ENCODE measurements at places on chromosomes 13 and 19. TPM values are rescaled to one million over a fixed set of nuclear protein-coding genes. Genes with fewer than 3 reads are reported as not detected.

GRCh38 chr13:47129461-47129860 lies 232.6 kb upstream of the HTR2A start:
- DNase-seq, result no peak

DNA sequence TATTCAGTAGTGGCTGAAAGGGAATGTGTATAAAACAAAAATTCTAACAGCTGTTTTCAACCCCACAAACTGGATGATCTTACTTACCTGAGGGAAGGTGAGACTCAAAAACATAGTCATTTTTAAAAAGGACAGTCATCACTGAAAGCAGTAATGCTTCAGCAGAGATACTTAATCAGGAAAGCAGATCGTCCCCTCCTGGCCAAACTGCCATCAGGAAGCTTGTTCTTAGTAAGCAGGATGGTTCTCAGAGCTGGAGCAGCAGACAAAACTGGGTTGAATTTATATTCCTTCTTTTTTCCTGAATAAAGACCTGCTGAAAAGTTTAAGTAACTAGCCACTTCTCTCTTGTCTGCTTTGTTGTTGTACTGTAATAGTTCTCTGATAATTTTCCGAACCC lies 1156.5 kb downstream of the OLFM4 start:
- DNase-seq, result no peak

CALM3 gene
- 86.4 TPM for total RNA-seq

CBY2 gene
- total RNA-seq, result not detected
